ENCODE measurements at places on chromosomes 4 and X.

DNA sequence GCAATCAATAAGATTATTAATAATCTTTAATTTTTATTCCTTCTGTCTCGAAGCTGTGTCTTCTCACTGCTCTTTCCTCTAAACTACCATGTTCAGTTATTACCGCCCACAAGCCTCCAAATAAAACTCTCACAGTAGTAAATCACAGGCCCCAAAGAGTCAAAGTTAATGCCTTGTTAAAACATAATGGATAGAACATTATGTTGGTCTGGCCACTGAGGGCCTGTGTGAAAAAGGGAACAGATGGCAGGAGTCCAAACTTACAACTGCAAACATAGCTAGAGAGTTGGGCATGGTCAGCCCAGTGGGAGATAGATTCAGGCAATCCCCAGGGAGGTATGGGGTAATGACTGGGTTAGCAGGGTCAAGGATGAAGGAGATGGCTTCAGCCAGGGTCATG is 84.6 kb upstream of the TNIP3 start:
- DNase-seq = no peak

DNA sequence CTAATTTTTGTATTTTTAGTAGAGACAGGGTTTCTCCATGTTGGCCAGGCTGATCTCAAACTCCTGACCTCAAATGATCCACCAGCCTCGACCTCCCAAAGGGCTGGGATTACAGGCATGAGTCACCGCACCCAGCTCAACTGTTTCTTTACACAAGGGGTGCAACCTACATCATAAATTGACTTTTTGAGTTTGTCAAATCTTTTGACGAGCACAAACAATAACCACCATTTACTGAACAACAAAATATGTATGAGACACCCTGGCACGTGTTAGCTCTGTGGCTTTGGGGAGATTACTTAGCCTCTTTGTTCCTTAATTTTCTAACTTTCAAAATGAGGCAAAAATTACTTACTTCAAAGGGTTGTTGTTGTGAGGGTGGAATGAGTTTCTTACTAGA is 23.5 kb upstream of the SLC34A2 start:
- no peak for DNase-seq

DNA sequence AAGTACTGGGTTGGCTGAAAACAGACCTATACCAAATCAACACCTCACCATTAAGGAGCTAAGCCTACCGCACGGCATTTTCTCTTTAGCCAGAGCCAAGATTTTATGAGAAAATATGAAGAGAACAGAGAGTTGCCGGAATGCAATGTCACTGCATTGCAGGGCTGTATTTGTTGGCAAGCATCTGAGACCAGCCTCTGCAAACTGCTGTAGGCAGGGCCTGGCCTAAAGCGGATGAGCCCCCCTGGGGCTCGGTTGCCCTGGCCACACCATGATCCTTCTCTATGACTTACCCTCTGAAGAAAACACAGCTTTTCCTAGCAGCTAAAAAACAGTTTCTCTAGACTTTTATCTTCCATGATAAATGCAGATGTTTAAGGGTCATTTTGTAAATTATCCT is 120.5 kb upstream of the SORBS2 start:
- DNase-seq = no peak

GRCh38 chr4:174496631-174497432 is 25.5 kb downstream of the HPGD start:
- peak; percentile 6 for DNase-seq

- no peak for DNase-seq
These were observed 24.7 kb downstream of the ETNPPL start for GRCh38 chr4:108738003-108738706.

DNA sequence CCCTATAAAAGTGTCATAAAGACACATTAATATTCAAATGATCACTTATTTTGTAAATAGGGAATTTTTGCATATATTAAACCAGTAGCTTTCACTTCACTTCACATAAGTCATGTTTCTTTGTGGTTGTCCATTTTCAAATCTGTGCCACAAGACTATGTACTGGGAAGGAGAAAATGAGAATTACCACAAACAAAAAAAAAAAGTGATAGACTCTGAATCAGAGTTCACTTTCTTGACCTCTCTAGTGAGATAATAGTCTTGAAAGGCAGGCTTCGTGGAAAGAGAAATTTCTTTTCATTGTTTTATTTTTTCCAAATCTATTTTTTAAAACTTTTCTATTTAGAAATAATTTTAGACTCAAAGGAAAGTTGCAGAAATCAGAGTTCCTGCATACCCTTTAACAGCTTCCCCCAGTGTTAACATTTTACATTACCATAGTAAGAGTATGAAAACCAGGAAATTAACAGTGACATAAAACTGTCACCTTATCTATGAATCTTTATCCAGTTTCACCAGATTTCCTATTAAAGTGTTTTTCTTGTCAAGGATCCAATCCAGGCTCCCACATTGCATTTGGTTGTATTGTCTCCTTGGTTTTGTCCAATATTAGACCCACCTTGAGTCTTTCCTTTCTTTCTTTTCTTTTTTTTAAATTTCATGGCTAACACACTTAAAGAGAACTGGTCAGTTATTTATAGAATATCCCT is 215.4 kb upstream of the PGRMC2 start:
- no peak for DNase-seq

- no peak for DNase-seq
These were observed 301.4 kb upstream of the EPHA5 start for GRCh38 chr4:65971686-65972085.

- no peak for DNase-seq
These were observed 47.3 kb downstream of the IRF2 start for GRCh38 chr4:184427093-184427492.

- no peak for DNase-seq
These were observed 24.1 kb downstream of the SH3KBP1 start for GRCh38 chrX:19863212-19863856.

DNA sequence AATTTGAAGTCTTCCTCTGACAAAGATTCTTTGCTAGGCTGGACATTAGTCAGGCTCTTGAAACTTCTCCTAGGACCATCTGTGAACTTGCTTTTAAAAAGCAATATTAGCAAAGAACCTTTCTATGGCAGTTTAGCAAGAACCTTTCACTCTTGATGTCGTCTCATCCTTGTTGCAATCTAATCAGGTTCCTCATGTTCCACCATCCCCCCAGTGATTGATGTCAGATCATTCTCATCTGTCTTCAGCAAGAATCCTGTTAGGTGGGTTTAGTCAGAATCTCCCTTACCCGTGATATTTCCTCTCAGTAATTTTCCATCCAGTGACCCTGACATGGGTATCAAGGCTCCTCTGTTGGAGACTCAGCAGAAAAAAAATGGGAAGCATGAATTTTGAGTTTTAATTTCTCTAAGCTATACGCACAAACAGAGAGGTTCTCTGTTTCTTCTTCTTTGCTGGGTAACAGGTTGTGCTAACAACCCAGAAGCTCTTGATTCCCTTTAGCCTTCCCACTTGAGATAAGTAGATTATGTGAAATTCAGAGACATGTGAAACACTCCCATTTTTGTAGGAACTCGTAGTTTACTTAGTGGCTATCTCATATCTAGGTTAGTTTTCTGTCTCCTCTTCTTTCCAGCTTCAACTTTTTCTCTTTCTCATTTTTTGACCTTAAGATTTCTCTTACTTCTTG is 507.4 kb downstream of the C4orf33 start:
- no peak for DNase-seq

DNA sequence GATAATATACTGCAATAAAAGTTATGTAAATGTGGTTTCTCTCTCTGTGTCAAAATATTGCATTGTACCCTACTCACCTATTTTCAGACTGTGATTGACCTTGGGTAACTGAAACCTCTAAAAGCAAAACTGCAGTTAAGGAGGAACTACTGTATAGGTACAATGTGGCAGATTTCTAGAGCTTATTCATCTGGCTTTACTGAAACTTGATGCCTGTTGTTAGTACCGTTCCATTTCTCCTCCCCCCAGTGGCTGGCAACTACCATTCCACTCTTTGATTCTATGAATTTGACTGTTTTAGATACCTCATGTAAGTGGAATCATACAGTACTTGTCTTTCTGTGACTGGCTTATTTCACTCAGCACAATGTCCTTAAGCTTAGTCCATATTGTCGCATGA is 61.9 kb downstream of the HOPX start:
- peak; percentile 44 for DNase-seq

- no peak for DNase-seq
These were observed 36.4 kb downstream of the TMEM154 start for GRCh38 chr4:152643153-152644035.

- DNase-seq = no peak
These were observed 104.2 kb downstream of the FAM47B start for GRCh38 chrX:35046660-35047296.

GRCh38 chr4:89023140-89023539 is 33.8 kb downstream of the FAM13A start:
- no peak for DNase-seq

DNA sequence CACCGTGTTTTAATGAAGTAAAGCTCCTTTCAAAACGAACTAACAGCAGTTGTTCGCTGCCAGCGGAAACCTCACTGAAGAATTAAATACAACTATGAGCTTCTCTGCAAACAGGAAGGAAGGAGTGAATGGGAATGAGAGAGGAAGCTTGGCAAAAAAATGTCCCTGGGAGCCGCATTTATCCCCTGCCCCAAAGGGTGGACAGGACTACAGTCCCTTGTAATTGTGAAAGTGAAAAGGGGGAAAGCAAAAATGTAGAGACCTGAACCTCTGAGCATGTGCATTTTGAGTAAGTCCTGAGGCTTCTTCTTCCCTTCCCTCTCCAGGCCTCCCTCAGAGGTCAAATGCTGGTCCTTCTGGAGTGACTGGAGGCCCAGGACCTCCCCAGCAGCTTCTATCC is 53.8 kb upstream of the BMP2K start:
- no peak for DNase-seq

DNA sequence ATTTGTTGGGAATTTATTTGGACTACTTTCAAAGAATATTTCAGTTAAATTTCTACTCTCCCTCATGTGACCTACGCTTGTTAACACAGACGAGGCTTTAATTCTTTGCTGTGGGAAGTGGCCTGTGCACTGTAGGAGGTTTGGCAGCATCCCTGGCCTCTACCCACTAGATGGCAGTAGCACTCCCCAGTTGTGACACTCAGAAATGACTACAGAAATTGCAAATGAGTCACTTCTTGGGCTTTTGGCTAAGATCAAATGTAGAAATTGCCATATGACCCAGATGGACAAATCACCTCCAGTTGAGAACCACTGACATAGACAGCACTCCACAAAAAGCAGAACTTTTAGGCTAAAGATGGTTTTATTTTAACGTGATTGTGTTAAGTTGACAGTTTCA is 22.1 kb downstream of the PIR start:
- peak; percentile 83 for DNase-seq

DNA sequence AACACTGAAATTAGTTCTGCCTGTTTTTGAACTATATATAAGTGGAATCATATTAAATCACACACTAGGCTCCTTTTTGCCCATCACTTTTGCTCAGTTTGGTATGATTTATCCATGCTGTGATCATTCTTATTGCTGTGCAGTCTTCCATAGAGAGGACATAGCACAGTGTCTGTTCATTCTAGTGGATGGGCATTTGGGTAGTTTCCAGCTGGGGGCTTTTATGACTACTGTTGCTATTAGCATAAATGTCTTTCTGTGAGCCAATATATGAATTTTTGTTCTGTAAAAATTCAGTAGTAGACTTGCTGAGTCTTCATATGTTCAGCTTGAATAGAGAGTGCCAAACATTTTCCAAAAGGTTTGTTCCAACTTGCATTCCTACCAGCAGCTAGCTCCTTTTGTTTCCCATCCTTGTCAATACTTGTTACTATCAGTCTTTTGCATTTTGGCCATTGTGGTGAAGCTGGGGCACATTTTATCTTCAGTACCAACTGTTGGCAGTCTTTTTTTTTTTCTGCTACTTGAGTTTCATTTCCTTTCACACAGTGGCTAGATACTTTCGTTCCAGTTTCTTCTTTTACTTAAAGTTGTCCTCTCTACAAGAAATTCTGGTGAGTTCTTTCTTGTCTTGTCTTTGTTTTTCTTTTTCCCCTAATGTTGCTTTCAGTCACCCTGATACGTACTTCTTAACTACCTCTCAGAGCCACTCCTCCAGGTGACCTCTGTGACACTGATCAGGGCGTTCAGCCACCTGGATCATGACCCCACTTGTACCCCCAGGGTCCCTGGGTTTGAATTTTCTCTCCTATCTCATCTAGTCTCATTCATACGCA is 87.0 kb downstream of the ANXA3 start:
- peak; percentile 83 for DNase-seq

- DNase-seq = peak; percentile 68
These were observed 2.6 kb upstream of the SMARCA1 start for GRCh38 chrX:129525896-129526295.

- no peak for DNase-seq
These were observed 7.0 kb downstream of the SPP1 start for GRCh38 chr4:87982446-87983010.

- no peak for DNase-seq
These were observed 103.3 kb downstream of the THOC2 start for GRCh38 chrX:123629502-123629901.

DNA sequence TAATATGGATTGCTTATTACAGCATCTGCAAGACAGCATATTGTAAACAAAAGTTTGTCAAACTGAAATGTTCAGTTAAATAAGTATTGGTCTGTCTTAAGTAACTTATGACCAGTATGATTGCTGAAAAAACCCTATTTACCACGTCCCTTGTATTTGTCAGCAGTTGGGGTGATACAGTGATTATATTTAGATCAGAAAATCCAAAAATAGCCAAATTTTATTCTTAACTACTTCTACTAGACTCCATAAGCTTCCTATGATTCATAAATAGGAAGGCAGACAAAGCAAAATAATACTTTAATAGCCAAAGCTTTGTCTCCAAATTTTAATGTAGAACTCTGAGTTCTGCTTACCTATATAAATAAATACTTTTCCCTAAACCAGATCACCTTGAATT is 45.3 kb downstream of the TBCK start:
- DNase-seq = no peak

DNA sequence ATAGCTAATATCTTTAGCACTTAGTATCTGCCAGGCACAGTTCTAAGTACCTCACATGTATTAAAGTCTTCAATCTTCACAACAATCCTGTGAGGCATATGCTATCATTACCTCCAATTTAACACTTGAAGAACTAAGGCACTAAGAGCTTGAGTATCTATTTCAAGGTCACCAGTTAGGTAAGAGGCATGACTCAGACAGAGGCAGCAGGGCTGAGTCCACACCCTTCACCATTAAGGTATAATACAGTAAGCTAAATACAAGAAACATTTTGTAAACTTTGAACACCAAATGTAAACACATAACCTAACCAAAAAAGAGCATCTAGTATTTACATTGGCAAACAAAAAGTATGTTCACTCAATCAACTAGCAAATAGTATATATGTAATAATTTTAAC is 1410.9 kb downstream of the PCDH18 start:
- no peak for DNase-seq
